Upper lobe of right lung (tissue), 1 donor: ENCODE measurements at places on chromosomes 16 and 17. TPM values are rescaled to one million over a fixed set of nuclear protein-coding genes. Genes with fewer than 3 reads are reported as not detected.

BAIAP3 gene
- 3.0 TPM for total RNA-seq

TMED6 gene
- 0.69 TPM for total RNA-seq

NXPH3 gene
- total RNA-seq = 6.3 TPM

KRT13 gene
- 5.5 TPM for total RNA-seq

LITAFD gene
- not detected for total RNA-seq

SLC35G6 gene
- not detected for total RNA-seq

GP1BA gene
- total RNA-seq = 0.55 TPM

- no peaks in the 10 kb centered on the region for H3K27me3 ChIP-seq
- H3K27ac ChIP-seq = no peak overlapping the region
- no peak for DNase-seq
- no peaks in the 10 kb centered on the region for H3K36me3 ChIP-seq
Measured at GRCh38 chr17:55350825-55351205, 70.8 kb downstream of the MMD start.

DNA sequence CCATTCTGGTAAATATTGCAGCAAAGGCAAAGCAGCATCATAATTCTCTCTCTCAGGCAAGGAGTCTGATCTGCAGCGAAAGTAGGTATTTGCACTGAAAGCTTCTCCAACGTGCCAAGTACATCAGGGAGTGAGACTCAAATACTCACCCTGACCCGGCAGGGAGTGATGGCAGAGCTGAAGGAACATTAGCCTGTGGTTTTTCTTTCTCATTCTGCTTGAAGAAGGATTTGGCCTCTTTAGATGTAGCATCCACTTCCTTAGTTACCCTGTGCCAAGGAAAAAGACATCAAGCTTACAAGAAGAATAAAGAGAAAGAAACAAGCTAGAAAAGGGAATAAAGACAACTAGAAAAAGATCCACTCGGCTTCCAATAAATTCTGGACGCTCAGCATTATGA, 38.4 kb downstream of the CFDP1 start:
- peak overlapping the region; percentile 24 for H3K27ac ChIP-seq
- peaks cover 26% of the 10 kb centered on the region for H3K36me3 ChIP-seq
- no peaks in the 10 kb centered on the region for H3K27me3 ChIP-seq

DNA sequence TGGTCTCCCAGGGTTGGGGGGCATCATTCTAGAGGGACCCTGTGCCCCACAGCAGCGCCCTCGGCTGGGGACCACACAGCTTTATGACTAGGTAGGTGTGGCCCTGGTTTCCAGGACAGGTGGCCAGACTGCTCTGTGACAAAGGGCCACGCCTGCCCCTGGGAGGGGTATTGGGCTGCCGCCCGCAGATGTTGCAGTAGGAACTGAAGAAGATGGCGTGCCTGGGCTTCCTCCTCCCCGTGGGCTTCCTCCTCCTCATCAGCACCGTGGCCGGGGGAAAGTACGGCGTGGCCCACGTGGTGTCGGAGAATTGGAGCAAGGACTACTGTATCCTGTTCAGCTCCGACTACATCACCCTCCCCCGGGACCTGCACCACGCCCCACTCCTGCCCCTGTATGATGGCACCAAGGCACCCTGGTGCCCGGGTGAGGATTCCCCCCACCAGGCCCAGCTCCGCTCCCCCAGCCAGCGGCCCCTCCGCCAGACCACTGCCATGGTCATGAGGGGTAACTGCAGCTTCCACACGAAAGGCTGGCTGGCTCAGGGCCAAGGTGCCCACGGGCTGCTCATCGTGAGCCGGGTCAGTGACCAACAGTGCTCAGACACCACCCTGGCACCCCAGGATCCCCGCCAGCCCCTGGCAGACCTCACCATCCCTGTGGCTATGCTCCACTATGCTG, at the start of gene SPPL2C:
Gene SPPL2C, plus strand, starts transcription at position 187 of the 681 bp plus-strand sequence. Its CDS starts 26 bp downstream, at position 213.
- no peak within 1 kb of the TSS for H3K4me3 ChIP-seq
- DNase-seq = no peak
- H3K36me3 ChIP-seq = no peaks in the 10 kb centered on the region
- no peak within 1 kb of the TSS for H3K27ac ChIP-seq
- no peaks in the 10 kb centered on the region for H3K4me1 ChIP-seq

DNA sequence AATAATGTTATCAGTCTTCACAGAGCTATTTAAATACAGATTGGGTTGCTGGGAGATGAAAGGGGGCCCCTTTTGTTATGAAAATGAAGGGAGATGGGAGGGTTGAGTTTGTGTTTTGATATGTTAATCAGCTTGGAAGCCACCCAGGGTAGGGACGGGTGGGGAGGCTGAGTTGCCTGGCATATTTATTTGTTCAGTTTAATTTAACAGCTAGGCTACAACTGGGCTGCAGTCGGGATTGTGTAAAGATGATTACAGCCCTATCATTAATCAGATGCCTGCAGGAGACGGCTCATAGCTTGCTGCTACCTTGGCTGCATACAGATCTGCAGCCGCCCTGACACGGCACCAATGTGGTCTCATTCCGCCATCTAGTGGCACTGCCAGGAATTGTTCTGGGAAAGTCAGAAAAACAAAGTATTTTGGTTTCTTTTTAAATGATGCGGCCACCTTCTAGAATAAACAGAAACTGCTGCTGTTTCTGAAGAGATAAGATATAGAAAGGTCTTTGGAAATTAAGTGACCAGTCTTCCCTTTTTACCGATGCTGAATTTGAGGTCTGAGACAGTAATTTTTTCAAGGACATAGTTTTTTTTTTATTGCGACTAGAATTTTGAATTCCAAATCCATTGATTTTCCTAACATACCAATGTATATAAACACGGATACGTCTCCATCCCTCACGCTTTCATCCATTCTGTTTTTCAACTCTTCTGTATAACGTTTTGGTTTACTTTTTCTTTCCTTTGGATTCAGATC, 458.0 kb upstream of the ASIC2 start:
- H3K27me3 ChIP-seq = peaks cover 25% of the 10 kb centered on the region
- H3K4me3 ChIP-seq = no peak overlapping the region
- H3K4me1 ChIP-seq = peaks cover 3% of the 10 kb centered on the region
- no peaks in the 10 kb centered on the region for H3K36me3 ChIP-seq

- H3K4me3 ChIP-seq = no peak overlapping the region
- peak overlapping the region; percentile 13 for H3K27ac ChIP-seq
- no peaks in the 10 kb centered on the region for H3K4me1 ChIP-seq
Measured at GRCh38 chr17:55769625-55770000, 18.8 kb downstream of the PCTP start.

DNA sequence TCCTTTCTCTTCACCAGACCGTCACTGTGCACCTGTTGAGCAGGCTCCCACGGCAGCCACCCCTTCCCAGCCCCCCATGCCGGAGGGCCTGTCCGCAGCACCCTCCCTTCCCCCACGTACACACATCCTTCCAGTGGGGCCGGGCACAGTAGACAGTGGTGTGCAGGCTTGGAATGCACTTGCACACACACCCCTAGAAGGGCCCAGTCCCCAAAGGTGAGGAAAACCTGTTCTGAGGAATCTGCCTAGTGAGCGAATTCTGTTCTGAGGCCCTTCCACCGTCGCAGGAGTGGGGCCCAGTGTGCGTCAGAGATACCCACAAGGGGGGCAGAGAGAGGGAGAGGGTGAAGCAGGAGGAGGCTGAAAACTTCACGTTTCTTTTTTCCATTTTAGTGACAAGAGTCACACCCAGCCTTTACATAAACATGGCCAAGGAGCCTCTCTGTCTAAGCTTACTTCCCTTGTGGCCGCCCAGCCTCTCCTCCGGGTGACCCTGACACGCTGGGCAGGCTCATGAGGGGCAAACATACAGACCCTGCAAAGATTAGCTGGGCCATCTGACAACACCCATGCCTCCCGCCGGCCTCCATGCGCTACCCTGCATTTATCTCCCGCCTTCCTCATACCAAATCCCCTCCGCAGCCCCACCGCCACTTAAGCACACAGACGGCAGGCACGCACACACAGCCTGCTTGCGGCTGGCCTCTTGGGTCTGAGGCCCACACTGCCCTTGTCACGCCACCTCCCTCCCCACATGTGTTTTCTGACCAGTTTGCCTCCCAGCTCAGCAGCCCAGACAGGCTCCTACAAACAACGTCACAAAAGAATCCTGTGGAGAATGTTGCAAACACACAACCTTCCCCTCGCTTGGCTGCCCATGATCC, 1.8 kb downstream of the ZBTB4 start:
- peak overlapping the region; percentile 99 for H3K27ac ChIP-seq
- H3K36me3 ChIP-seq = no peaks in the 10 kb centered on the region
- peaks cover 37% of the 10 kb centered on the region for H3K4me1 ChIP-seq
- H3K27me3 ChIP-seq = no peaks in the 10 kb centered on the region
- H3K4me3 ChIP-seq = peak overlapping the region; percentile 90
- DNase-seq = peak; percentile 76

GRCh38 chr16:74778646-74779045, 4.0 kb upstream of the FA2H start:
- H3K4me3 ChIP-seq = no peak overlapping the region
- H3K27ac ChIP-seq = no peak overlapping the region
- no peaks in the 10 kb centered on the region for H3K36me3 ChIP-seq

- H3K27me3 ChIP-seq = no peaks in the 10 kb centered on the region
- no peak for DNase-seq
- H3K27ac ChIP-seq = no peak overlapping the region
- no peaks in the 10 kb centered on the region for H3K36me3 ChIP-seq
- H3K4me3 ChIP-seq = no peak overlapping the region
- H3K4me1 ChIP-seq = peaks cover 3% of the 10 kb centered on the region
Measured at GRCh38 chr16:11828696-11829095, 22.6 kb downstream of the RSL1D1 start.

DNA sequence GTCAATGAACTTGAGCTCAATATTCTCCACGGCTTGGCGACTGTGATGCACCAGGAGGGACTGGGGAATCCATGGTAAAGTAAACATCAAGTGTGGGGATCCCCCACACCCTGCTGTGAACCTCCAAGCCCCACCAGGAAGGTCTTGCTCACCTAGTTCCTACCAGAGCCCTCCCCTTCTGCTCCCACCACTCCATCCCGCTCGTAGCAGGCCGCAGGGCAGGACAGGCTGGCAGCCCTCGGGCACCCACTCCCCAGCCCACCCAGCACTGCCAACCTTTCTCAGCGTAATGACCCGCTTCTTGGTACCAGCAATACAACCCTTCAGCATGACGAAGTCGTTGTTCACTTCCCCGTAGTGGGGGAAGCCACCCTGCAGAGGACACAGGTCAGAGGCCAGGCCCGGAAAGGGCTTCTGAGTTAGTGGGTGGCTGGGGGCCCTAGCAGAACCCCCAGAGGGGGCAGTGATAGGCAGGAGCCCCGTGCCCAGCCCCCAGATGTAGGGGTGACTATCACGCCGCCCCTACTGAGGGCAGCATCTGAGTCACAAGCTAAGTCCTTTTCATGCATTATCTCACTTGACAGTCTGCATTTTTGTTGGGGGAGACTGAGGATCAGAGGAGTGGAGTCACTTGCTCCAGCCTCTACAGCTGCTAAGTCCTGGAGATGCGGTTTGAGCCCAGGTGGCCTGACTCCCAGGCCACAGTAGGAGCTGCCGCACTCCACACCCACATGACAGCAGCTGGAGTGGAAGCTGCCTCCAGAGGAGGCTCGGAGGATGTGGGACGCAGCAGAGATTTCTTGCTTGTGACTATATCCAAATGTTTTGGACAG, 2.8 kb upstream of the MSRB1 start:
- no peak overlapping the region for H3K4me3 ChIP-seq
- H3K4me1 ChIP-seq = peaks cover 13% of the 10 kb centered on the region
- DNase-seq = no peak
- H3K27ac ChIP-seq = no peak overlapping the region
- peaks cover 2% of the 10 kb centered on the region for H3K36me3 ChIP-seq

GRCh38 chr16:2842340-2843000, 12.4 kb downstream of the ZG16B start:
- H3K4me3 ChIP-seq = peak overlapping the region; percentile 3
- peaks cover 3% of the 10 kb centered on the region for H3K27me3 ChIP-seq
- peak; percentile 80 for DNase-seq
- peak overlapping the region; percentile 24 for H3K27ac ChIP-seq

- H3K36me3 ChIP-seq = peaks cover under 1% of the 10 kb centered on the region
- no peaks in the 10 kb centered on the region for H3K27me3 ChIP-seq
- H3K4me1 ChIP-seq = peaks cover 23% of the 10 kb centered on the region
- H3K27ac ChIP-seq = peak overlapping the region; percentile 83
Measured at GRCh38 chr16:84117494-84117843, 727 bp upstream of the MBTPS1 start.

- H3K27ac ChIP-seq = no peak overlapping the region
- no peak overlapping the region for H3K4me3 ChIP-seq
- no peaks in the 10 kb centered on the region for H3K27me3 ChIP-seq
- no peak for DNase-seq
- no peaks in the 10 kb centered on the region for H3K36me3 ChIP-seq
- no peaks in the 10 kb centered on the region for H3K4me1 ChIP-seq
Measured at GRCh38 chr16:66175636-66176035, 190.9 kb upstream of the CDH5 start.

GRCh38 chr16:85872734-85873133, 26.2 kb upstream of the IRF8 start:
- no peaks in the 10 kb centered on the region for H3K36me3 ChIP-seq
- peaks cover 7% of the 10 kb centered on the region for H3K4me1 ChIP-seq
- no peak overlapping the region for H3K27ac ChIP-seq
- no peaks in the 10 kb centered on the region for H3K27me3 ChIP-seq

GRCh38 chr17:76640550-76641380, 2.8 kb downstream of the ST6GALNAC1 start:
- H3K27me3 ChIP-seq = no peaks in the 10 kb centered on the region
- peak overlapping the region; percentile 68 for H3K27ac ChIP-seq
- H3K36me3 ChIP-seq = no peaks in the 10 kb centered on the region
- no peak overlapping the region for H3K4me3 ChIP-seq

GRCh38 chr16:72400257-72401083, 228.5 kb upstream of the PMFBP1 start:
- H3K4me1 ChIP-seq = no peaks in the 10 kb centered on the region
- no peaks in the 10 kb centered on the region for H3K36me3 ChIP-seq
- H3K4me3 ChIP-seq = no peak overlapping the region
- H3K27ac ChIP-seq = no peak overlapping the region

DNA sequence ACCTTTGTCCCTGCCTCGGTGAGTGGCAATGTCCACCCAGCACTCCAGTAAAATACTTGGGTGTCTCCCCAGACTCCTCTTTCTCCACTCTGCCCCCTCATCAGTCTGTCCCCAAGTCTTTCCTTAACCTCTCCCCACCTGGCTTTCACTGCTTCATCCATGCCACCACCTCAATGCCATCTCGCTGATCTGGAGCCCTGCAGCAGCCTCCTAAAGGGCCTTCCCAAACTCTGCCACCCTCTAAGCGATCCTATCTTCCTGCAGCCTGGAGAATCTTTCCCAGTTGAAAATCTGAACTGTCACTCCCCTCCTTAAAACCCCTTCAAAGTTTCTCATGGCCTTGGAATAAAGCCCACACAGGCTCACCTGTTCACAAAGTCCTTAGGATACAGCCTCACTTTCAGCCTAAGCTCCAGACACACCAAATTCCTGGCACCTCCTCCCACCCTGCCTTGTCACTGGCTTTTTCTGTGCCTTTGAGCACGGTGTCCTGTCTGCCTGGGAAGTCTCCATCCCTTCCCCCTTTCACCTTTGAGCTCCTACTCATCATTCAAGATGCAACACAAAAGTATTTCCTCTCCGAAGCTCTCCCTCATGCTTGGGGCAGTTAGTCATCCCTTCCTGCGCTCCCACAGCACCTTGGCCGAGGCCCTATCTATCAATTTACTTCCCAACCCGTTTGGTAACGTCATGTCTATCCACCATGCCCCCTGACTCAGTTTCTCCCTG, 2.8 kb downstream of the WNK4 start:
- peaks cover 4% of the 10 kb centered on the region for H3K4me1 ChIP-seq
- H3K4me3 ChIP-seq = no peak overlapping the region
- no peak for DNase-seq
- H3K36me3 ChIP-seq = peaks cover 15% of the 10 kb centered on the region
- peaks cover 60% of the 10 kb centered on the region for H3K27me3 ChIP-seq

- H3K4me1 ChIP-seq = no peaks in the 10 kb centered on the region
- no peaks in the 10 kb centered on the region for H3K36me3 ChIP-seq
- DNase-seq = peak; percentile 40
- no peak overlapping the region for H3K27ac ChIP-seq
Measured at GRCh38 chr16:84453061-84453752, 51.3 kb downstream of the MEAK7 start.
